ENCODE measurements at places on chromosomes 16 and 17.

GRCh38 chr17:56699186-56699894 is 105.8 kb downstream of the NOG start:
- DNase-seq, result peak; percentile 99

DNA sequence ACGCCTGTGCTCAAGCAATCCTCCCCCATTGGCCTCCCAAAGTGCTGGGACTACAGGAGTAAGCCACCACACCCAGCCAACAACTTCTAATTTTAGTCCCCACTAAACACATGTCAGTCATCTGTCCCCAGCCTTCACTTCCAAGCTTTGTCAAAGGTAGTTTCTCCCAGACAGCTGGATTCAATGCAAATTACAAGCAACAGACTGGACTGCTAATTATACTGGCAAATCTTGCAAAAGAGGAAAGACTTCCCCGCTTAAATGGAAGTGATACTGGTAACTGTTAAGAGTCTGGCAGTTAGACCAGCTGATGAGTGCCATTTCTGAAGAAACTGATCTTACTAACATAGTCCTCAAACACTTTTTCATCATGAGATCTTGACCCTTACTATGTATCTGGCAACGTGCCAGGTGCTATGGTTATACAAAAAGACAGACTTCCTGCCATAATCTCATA is 8.2 kb upstream of the GGA2 start:
- no peak for DNase-seq

DNA sequence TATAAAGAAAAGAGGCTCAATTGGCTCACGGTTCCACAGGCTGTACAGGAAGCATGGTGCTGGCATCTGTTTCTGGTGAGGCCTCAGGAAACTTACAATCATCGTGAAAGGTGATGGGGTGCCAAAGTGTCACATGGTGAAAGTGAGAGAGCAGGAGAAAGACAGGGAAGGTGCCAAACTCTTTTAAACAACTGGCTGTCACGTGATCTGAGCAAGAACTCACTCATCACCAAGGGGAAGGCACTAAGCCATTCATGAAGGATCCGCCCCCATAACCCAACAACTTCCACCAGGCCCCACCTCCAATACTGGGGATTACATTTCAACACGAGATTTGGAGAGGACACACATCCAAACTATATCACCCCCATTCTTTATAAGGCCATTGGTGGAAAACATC is 28.4 kb upstream of the HS3ST2 start:
- DNase-seq, result no peak

- DNase-seq, result no peak
These were observed 3.9 kb upstream of the KRTAP4-3 start for GRCh38 chr17:41171886-41172285.

- DNase-seq, result peak; percentile 31
These were observed 100.0 kb upstream of the CREBBP start for GRCh38 chr16:3980253-3981111.

- DNase-seq, result no peak
These were observed 15.4 kb downstream of the FBXO31 start for GRCh38 chr16:87368029-87368770.

DNA sequence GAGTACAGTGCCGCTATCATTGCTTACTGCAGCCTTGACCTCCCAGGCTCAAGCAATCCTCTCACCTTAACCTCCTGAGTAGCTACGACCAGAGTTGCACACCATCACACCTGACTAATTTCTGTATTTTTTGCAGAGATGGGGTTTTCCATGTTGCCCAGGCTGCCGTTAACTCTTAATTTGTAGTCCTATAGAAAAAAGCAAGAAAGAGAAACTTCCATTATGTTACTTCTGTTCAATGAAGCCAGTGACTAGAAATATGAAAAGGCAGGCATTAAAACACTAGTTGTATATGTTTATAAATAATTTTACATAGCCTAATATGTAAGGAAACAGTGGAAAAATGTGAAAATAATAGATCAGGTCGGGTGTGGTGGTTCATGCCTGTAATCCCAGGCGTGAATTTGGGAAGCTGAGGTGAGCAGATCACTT is 9.7 kb downstream of the RAD51C start:
- DNase-seq, result no peak

GRCh38 chr16:57823836-57824235 is 21.5 kb upstream of the KIFC3 start:
- DNase-seq, result peak; percentile 51

GRCh38 chr17:82602487-82602886 is 45.8 kb downstream of the WDR45B start:
- no peak for DNase-seq

GRCh38 chr17:67262435-67263117 is 17.6 kb upstream of the HELZ start:
- DNase-seq, result no peak

DNA sequence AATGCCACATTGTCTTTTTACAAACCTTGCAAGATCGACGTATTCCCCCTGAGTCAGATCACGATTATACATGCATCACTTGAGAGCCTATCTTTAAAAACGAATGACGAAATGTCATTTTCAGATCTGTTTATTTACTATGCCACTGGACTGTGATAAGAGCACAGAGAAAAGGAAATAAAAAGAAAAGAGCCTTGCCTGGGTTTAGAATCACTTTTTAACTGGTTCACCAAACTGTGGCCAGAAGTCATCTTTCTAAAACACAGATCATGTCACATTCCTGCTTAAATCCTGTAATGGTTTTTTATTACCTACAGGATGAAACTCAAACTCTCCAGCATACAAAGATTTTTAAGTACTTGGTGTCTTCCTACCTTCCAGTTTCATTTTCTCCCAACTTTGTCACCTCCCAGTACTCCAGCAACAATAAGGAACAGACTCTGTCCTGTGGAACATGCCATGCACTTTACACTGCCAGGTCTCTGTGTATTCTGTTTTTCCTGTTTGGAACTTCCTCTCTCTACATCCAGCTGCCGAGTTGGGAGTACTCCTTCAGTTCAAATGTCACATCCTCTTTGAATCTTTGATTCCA is 91.5 kb downstream of the SNX11 start:
- DNase-seq, result no peak

GRCh38 chr17:27457731-27458523 is 1.7 kb downstream of the KSR1 start:
- no peak for DNase-seq

DNA sequence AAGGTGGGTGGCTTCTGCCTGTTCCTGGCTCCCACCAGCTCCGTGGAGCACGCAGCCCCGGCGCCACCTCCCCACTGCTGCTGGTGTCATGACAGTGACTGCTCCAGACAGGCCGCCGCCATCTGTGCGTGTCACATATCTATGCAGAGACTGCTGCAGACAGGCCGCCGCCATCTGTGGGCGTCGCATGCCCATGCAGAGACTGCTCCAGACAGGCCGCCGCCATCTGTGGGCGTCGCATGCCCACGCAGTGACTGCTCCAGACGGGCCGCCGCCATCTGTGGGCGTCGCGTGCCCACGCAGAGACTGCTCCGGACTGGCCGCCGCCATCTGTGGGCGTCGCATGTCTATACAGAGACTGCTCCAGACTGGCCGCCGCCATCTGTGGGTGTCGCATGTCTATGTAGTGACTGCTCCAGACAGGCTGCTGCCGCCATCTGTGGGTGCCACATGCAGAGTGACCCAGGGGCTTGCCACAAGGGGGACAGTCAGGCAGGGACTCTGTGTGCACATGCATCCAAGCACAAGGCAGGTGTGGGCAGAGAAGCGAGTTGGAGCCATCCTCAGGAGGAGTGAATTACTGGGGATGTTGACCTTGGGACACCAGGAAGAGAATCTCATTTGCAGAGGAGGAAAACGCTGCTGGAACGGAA is 3.3 kb upstream of the FN3KRP start:
- DNase-seq, result no peak

- DNase-seq, result no peak
These were observed 44.6 kb downstream of the STH start for GRCh38 chr17:46043606-46044005.

DNA sequence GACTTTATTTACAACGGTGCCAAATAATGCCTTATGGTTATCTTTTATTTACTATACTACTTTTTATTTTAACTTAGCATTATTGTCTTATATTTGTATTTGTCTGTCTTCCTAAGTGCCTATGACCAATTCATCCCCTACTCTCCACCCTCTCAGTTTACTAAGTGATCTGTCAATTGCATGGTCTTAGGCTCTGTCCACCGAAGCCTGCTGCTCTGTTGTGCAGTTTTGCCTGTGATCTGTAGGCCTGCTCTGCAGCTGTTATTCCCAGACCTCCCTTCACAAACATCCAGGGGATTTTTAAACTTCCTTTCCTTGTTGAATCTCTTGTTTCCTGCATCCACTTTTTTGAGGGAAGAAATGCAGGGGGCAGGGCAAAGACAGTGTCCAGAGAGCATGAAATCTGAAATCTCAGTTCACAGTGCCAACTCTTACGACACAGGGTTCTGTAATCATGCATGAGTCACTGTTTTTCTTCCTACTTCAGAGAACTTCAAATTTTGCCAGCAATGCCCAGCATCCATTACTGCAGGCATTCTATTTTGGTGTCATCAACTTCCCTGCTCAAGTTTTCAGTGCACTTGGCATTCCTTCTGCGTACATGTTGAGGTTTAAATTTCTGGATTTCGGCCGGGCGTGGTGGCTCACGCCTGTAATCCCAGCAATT is 11.4 kb downstream of the SLFN5 start:
- DNase-seq, result peak; percentile 94

GRCh38 chr16:12256921-12257320 is 280.4 kb downstream of the SNX29 start:
- DNase-seq, result peak; percentile 30

- no peak for DNase-seq
These were observed 7.3 kb downstream of the CACNA1H start for GRCh38 chr16:1159973-1160772.

GRCh38 chr17:29140631-29141513 is 39.3 kb downstream of the MYO18A start:
- DNase-seq, result no peak

DNA sequence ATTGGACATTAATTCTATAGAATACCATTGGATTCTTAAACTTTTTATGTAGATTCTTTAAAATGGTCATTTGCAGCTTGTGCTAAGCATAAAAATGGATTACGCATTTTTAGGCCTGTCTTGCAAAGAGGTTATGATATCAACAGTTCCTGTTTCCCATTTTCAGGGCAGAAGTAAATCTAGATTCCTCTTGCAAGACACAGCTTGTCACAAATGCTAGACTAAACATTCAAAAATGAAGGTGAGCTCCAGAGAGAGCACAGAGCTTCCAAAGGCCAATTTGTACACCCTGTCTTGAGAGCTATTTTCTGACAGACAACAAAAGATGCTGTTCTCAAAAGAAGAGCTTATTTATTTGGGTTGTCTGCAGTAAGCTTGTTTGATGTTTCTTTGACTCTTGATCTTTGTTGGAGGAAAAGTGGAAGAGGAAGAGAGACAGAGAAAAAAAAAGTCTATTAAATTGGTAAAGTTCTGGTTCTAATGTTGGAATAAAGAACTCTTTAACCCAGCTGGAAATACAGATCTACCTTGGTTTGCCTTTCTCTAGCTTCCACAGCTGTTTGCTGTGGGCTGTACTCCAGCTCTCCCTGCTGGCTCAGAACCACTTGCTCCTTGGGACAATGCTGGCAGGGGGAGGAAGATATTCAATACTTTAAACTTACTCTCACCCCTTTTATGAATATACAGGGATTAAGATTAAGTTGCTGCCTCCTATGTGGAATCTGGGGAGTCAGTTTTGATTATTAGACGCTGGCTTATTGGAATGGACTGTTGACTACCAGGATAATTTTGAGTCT is 651.8 kb downstream of the CDH11 start:
- peak; percentile 73 for DNase-seq

DNA sequence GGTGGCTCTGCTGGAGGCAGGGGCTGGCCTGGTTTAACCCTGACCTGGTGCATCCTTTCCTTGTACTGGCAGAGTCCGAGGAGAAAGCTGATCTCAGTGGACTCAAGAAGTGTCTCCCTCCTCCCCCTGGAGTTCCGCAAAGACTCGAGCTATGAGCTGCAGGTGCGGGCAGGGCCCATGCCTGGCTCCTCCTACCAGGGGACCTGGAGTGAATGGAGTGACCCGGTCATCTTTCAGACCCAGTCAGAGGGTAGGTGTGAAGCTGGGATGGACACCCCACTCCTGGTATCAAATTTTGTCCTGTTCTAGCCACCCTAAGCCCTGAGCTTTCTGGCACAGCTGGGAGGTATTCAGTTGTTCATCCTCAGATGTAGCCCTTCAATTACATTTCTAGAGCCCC is 42.5 kb downstream of the IL21R start:
- no peak for DNase-seq

GRCh38 chr17:45312477-45313420 is 4.1 kb downstream of the MAP3K14 start:
- DNase-seq, result no peak

DNA sequence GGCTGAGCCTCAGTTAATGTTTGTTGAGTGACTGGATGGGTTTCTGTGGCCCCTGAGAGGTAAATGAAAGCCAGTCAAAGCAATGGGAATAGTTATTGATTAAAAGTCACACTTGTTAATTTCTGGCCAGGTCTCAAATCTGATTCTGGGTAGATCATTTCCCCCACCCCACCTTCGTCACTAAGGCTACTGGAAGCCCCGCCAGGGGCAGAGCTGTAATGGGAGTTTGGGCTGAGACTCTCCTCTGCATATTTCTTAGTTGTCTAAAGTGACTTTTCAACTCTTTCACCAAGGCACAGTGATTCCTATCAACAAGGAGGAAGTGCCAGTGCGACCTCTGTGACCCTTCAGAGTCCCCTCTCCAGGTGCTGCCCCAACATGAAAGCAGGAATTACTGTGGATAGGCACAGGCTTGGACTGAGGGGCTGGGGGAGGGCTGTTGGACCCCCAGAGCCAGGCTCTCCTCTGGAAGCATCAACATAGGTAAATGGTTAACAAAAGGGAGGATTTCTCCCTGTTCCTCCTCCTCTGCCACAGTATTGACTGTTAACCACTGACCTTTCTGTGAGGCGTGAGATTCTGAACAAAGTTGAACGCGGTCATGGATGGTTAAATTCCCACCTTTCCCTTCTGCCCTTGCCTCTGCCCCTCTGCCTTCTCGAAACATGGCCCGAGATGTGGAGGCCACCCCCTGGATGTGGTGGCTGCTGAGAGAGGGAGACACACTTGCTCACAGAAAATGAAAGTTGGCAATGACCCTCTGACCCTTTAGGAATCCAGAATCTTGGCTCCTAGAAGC is 20.8 kb upstream of the TBX2 start:
- no peak for DNase-seq

- DNase-seq, result no peak
These were observed 4.3 kb downstream of the DUS1L start for GRCh38 chr17:82061047-82061925.

GRCh38 chr17:47883589-47884426 is 12.2 kb upstream of the SP2 start:
- DNase-seq, result no peak
